Hepatocyte (in vitro differentiated cells): ENCODE measurements at places on chromosomes 2 and 18. TPM values are rescaled to one million over a fixed set of nuclear protein-coding genes. Genes with fewer than 3 reads are reported as not detected.

DNA sequence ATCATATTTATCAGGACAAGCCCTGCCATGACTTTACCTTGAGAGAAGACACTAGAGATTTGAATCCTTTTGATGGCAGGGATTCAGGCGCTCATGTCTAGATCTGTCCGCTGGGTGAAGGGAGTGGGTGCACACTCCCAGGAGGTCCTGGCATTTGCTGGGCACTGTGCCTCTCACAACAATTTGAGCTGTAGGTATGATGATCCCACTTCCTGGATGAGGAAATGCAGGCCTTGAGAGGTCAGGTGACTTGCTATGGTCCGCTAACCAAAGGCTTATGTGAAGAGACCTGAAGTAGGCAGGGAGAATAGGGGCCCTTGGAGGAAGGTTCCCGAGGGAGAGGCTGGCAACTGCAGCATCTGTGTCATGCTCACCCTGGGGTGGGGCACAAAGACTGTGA, 206.1 kb downstream of the HAUS1 start:
- DNase-seq: no peak

- DNase-seq: no peak
These were observed 396.7 kb upstream of the DCC start for GRCh38 chr18:51943281-51943680.

GRCh38 chr2:46505472-46505783, 26.1 kb downstream of the TMEM247 start:
- no peak for DNase-seq

DNA sequence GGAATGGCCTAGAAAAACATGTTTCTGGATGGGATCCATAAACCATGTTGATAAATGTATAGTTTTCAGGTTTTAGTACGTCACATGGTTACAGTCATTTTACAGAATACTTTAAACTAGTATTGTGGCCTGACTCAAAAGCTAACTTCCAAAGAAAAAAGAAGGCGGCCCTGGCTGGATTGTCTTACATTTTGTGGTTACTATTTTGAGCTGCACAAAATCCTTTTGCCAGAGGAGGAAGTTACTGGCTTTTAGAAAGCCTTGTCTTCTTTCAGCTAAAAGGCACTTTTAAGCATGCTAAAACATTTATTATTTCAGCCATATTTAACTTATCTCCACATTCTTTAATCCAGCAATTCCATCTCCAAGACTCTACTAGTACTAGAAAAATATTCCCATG, 227.9 kb downstream of the CDH2 start:
- DNase-seq: no peak

- DNase-seq: no peak
These were observed 57.2 kb downstream of the INPP4A start for GRCh38 chr2:98501876-98502275.

GRCh38 chr2:237743561-237744269, 54.9 kb upstream of the RBM44 start:
- DNase-seq: no peak

- DNase-seq: no peak
These were observed 34.6 kb upstream of the IMPA2 start for GRCh38 chr18:11946756-11947155.

- DNase-seq: no peak
These were observed 503.2 kb downstream of the PIK3C3 start for GRCh38 chr18:42458226-42458625.

DNA sequence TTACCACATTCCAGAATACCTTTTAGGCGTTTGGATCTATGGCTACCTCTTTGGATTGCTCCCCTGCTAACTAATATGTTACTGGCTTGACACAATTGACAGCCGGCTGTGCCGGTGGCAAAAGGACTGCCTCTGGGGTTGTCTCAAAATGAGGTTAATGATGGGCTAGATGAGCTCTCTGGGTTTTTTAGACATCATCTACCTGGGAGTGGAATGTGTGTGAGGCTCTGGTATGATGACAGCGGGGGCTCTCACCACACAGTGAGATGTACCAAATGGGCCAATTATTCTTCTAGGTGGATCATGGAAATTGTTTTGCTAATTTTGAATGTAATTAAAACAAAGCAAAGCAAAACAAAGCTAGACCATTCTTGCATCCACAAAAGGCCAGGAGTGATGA, 391.1 kb upstream of the SPRED2 start:
- DNase-seq: no peak

DNA sequence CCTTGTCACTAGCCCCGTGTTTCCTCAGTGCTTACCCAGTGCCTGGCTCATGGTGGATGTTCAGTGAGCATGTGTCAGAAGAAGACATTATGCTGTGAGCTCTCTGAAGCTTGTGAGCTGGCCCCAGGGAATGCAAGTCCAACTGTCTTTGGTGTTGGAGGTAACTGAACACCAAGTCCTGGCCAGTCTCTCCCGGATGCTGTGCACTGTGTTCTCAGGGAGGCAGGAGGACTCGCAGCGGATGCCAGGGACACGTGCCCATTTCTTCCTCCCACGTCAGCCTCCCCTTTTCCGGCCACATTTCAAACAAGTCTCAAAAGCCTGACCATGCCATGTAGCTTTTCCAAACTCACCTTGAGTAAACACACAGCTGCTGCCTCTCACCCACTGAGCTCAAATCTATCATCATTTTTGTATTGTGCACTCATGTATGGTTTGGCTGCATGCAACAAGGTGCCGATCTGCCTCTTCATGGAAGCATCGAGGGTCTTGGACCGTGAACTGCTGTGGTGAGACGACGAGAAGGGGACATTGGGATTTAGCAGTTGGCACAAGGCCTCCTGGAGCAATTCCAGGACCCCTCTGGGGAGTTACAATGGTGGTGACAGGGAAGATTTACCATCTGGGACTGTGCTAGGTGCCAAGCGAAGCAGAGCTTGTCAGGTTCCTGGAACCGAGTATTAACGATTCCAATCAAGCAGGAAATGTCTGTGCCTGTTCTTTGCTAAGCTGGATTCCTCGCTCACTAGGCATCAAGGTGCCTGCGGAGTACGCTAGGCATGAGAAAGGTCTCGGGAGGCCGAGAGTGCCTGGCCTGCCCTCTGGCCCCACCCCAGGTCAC, 44.4 kb upstream of the MGAT4A start:
- DNase-seq: no peak

DNA sequence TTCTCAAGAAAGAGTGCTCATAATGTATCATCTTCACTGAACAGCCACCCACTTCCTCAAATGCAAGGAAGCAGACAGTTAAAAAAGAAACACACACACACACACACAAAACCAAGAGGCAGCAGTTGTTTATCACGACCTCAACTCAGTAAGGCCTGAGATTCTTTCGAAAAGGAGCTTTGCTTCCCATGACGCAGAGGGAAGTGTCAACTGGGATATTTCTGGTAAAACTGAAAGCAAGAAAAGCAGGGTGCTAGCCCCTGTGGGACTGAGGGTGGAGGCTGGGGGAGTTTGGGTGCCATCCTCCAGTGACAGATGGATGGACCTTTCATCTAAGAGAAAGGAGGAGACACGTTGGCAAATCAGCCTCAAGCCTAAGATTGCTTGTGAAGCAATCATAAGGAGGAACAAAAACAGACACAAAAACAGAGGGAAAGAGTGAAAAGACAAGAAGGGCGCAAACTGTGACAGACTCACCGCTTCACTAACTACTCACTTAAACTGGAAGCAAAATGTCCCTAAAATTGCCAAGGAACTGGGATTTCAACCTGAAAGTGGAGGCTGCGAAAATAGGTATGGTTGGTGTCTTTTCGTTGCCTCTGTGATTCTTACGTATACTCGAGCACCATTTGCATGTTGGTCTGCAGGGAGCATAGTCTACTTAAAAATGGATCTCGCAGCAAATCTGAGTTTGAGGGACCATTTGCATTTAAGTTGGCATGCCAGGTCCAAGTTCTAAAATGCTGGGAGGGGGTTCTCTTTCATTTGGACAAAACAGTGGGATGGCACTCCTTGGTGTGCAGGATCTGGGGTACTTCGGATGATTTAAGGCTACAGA, at the start of gene ARHGAP25:
Gene ARHGAP25 (plus strand): TSS at position 124 of the 838 bp plus-strand sequence. CDS start 389 bp downstream, at position 513.
- DNase-seq: no peak

- no peak for DNase-seq
These were observed 35.5 kb upstream of the ST6GAL2 start for GRCh38 chr2:106921451-106921850.

- no peak for DNase-seq
These were observed 46.2 kb upstream of the CCDC141 start for GRCh38 chr2:179096090-179096489.

- DNase-seq: no peak
These were observed 76.5 kb downstream of the ZNF521 start for GRCh38 chr18:25275412-25276001.

- DNase-seq: peak; percentile 66
These were observed 218.4 kb upstream of the HS6ST1 start for GRCh38 chr2:128536925-128537620.

DNA sequence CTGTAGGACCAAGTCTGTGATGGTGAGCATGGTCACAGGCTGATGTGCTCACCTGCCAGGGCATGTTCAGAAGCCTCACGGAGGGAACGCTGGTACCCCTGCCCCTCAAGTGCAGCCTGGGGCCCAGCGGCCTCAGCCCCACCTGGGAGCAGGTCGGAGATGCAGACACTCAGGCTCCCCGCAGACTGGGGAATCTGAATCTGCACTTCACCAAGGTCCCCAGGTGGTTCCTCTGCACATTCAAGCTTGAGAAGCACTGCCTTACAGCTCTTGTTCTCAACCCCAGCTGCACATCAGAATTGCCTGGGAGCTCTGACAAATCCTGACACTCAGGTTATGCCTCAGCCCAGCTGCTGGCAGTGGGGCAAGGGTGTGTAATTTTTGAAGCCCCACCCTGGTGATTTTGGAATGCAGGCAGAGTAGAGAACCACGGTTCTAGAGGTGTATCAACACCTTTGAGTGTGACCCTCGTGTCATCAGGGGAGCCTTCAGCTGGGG, 54.8 kb downstream of the CRACDL start:
- no peak for DNase-seq

DNA sequence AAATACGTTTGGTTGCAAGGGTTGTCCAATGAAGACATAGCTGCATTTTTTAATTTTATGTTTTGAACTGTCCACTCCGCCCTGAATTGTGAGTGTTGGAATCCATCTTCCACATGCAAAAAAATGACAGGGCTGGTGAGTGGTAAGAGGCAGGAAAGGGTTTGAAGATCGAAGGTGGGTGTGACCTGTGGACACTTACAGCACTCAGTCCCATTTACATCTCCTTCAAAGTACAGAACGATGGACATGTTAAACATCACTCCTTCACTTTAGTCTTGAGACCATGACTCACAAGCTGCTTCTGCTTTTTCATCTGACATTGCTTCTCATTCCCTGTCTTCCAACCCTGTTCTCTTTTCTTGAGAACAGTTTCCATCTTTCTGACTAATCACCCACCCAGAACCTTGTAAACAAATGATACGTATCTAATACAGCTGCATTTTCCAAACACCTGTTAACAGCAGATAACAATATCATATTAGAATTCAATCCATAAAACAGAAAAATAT, 179.3 kb downstream of the ZNF516 start:
- no peak for DNase-seq

GRCh38 chr2:187642498-187642897, 88.3 kb upstream of the TFPI start:
- DNase-seq: no peak

DNA sequence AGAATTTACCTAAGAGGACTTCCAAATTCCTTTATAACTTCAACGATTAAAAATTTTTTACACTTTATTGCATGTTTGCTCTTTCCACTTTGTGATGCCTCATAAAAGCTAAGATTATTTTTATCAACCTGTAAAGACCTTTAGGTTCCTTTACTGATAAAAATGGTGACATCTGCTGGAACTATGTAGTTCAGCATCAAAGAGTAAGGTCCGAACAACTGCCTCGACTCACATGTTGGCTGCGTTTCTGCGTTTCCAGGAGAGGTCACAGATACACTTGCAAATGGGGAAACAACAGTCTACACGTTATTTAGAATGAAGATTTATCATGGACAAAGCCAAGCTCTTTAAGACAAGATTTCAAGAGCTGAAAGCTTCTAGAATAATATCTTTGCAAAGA, 18.8 kb upstream of the TMX3 start:
- no peak for DNase-seq

DNA sequence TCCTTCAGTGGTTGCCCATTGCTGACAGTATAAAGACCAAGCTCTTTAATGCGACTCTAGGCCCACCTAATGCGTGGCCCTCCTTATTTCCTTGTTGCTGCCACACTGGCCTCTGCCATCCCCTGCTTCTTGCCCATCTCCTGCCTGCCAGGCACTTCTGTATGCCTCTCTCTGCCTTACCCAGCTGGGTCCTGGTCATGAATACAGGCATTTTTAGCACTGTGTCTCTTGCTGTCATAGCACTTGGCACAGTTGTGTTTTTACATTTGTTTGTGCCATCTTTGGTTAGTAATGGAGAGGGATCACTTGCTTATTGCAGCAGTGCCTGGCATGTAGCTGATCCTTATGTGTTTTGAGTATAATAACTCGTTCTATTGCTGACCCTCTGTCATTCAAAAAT, 38.7 kb downstream of the MAP4K4 start:
- no peak for DNase-seq

GRCh38 chr18:5237083-5237722, 40.1 kb upstream of the AKAIN1 start:
- DNase-seq: no peak

DNA sequence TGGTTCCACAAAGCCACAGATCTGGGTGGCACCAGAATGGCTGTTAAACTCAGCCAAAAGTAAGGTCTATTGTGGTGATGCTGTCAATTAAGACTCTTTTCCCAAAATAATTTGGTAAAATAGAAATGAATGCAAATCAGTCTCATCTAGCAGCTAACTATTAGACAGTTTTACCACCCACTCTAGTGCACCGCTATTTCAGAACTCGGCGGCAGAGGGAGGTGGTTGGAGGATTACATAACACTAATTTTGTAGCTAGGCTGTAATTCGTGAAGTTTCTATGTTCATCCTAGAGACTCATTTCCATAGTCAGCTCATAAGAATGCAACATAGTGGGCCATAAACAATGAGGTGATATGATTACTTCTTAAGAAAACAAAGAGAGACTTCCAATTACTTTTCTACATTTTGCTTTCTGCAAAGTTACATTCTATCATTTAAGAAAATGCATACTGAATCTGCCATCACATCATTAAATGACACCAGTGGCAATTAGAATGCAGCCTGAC, 413.8 kb downstream of the FBXO15 start:
- no peak for DNase-seq

GRCh38 chr18:49993299-49993698, 180.0 kb upstream of the ACAA2 start:
- DNase-seq: no peak

GRCh38 chr2:149806651-149807050, 219.1 kb upstream of the MMADHC start:
- no peak for DNase-seq

- peak; percentile 91 for DNase-seq
These were observed at the start of gene RAB31 for GRCh38 chr18:9708057-9708433. Gene RAB31, plus strand, starts transcription at chr18:9708301. Its CDS starts 105 bp downstream, at chr18:9708406.

The LRRTM1 gene
- total RNA-seq: 1.0 and 1.3 TPM in 2 replicates

The C2orf76 gene
- total RNA-seq: 11.3 and 16.6 TPM in 2 replicates

The IAH1 gene
- 31.6 and 44.2 TPM in 2 replicates for total RNA-seq

The SERPINB4 gene
- total RNA-seq: not detected in 2 replicates

The IL1R2 gene
- total RNA-seq: 1.3 and 10.5 TPM in 2 replicates

The ZAP70 gene
- total RNA-seq: 0.80 and 1.4 TPM in 2 replicates

The CHRNG gene
- total RNA-seq: not detected in 2 replicates

The LCT gene
- total RNA-seq: 3.2 and 4.1 TPM in 2 replicates

The ITM2C gene
- 419 and 485 TPM in 2 replicates for total RNA-seq

The CNTNAP5 gene
- total RNA-seq: 0.12 TPM in 1 of 2 replicates, not detected in the other

The LYG2 gene
- total RNA-seq: not detected in 2 replicates

The SPP2 gene
- total RNA-seq: 75.5 and 78.5 TPM in 2 replicates

The IL18RAP gene
- total RNA-seq: 0.40 and 0.80 TPM in 2 replicates
